ENCODE measurements at places on chromosomes 5 and 9.

- DNase-seq = peak; percentile 37
Observed at GRCh38 chr9:131839281-131840084, 99.6 kb upstream of the RAPGEF1 start.

GRCh38 chr5:56605231-56605630 lies 210.1 kb upstream of the MAP3K1 start:
- DNase-seq = no peak

GRCh38 chr5:146781157-146781556 lies 97.4 kb downstream of the PPP2R2B start:
- no peak for DNase-seq

DNA sequence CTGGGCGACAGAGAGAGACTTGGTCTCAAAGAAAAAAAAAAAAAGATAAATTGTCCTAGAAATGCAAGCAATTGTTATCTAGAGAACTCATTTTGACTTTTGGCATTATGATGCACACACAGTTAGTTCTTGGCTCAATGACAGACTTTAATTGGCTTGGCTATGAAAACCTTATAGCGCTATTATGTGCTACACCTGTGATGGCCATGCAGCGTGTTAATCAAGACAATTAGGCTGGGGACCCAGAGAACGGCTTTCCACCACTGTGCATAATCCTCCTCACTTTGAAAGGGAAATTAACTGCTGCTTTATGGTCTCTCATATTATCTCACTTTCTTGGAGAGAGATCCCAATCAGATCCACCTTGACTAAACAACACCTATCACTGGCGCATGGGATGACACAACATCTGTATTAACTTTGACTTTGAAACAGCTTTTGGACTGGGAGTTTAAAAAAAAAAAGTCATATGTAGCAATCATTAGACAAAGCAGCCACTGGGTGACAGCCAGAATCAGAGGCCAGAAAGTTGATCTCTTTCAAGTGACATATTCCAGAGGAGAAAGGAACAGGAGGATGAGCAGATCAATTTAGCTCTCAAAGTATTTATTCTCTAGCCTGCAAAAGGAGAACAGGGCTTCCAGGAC lies 132.5 kb downstream of the PPP2R2B start:
- no peak for DNase-seq

- DNase-seq = no peak
Observed at GRCh38 chr5:133785182-133785581, 172.8 kb upstream of the FSTL4 start.

DNA sequence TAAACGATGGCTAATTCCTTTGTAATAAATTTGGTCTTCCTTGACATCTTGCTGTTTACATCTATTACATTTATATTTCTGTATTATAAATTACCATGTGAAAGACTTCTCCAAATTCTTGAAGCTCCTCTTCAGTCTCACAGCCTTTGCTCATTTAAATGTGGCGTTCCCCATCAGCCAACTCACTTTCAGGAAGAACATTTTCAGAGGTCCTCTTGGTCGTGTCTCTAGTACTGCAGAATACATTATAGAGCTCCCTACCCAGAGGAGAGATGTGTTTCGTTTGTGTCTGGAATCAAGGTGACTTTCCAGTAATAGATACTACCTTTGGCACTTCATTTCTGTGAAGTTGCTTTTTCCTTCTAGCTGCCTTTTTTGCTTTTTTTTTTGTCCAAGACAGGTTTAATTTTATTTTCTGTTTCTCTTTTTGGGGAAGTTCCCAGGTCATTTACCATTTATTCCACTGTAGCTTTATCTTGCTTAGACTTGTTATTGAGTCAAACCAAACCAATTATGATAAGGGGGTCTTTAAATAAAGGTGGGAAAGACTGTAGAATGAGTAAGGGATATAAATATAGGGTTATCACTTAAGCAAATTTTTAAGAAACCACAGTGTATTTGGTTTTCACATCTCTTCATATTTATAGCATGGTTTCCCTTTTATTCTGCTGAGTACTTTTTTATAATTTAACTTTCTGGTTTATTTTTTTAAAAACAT lies 12.8 kb downstream of the UBE2B start:
- DNase-seq = no peak

- no peak for DNase-seq
Observed at GRCh38 chr5:150428978-150429377, 16.3 kb upstream of the CD74 start.

DNA sequence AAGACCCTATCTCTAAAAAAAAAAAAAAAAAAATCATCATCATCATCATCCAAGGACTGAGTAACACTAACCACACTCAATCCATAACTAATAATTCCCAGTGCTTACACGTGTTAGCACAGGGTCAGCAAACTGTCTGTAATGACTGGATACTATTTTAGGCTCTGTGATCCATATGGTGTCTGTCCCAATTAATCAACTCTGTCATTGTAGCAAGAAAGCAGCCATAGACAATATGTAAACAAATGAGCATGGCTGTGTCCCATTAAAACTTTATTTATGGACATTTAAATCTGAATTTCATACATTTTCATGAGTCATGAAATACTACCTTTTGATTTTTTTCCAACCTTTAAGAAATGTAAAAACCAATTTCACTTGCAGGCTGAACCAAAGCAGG lies 148.4 kb downstream of the SIL1 start:
- no peak for DNase-seq

- no peak for DNase-seq
Observed at GRCh38 chr9:133576031-133576874, 32.9 kb downstream of the FAM163B start.

DNA sequence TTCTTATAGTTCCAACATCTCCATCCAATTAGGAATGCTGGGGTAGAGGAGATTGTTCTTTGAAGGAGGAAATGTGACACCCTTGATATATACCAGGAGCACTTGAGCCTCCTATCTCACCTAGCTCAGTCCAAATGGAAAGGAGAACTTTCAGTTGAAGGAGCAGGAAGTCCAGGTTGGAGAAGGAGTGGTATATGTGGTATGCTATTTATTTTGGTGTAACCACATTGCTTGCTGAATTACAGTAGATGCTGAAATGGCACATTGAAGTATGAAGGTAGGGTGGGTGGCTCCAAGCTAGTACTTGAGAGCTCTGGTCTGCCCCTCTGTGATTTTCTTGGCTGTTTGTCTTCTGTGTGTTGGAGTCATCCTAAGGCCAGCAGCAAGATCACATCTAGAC lies 6.1 kb downstream of the CSNK1G3 start:
- no peak for DNase-seq

GRCh38 chr9:83754383-83754977 lies 46.7 kb upstream of the UBQLN1 start:
- DNase-seq = no peak

DNA sequence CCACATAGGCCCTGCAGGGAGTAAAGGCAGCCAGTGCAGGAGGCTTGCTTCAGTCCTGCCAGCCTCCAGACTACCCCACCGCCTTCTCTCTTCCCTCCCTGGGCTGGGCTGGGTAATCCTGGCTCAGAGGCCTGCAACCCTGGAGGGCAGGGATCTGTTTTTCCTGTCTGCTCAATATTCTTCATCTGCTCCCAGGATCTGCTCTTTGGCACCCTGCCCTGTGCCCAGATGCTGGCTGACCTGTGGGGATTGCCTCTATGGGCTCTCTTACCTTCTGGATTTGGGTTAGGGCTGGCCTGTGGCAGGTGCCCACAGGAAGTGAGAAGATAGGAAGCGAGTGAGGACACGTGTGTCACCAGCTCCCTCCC lies 7.3 kb upstream of the ANGPTL2 start:
- no peak for DNase-seq

- DNase-seq = no peak
Observed at GRCh38 chr9:20023210-20023905, 234.5 kb upstream of the SLC24A2 start.

- DNase-seq = no peak
Observed at GRCh38 chr5:109964136-109964535, 274.4 kb downstream of the MAN2A1 start.

- DNase-seq = no peak
Observed at GRCh38 chr9:70987986-70988385, 133.4 kb downstream of the TRPM3 start.

- DNase-seq = no peak
Observed at GRCh38 chr9:92176068-92176799, 61.0 kb upstream of the SPTLC1 start.

DNA sequence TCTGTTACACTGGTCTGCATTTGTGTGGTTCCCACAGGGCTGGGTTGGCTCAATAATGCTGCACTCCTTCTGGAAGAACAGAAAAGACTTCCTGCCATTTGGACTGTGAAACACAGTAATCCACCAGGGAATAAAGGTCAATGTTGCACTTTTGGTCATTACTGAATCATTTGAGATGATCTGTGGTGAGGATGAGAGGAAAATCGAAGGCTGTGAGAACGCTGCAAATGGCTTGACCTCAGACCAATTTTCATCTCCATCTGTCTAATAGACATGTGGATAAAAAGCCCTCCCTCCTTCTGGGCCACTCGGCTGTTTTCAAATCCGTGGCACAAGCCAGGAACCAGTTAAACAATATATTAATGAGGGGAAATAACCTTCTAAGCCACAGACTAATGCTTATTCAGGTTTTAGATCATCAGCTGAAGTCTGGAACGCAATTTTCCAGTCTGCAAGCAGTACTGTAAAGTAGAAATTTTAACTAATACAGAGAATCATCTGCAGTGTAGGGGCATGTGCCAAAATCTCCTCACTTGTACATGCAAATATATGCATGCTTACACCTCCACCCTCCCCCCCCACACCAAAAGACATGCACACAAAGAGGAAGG lies 20.2 kb downstream of the TLE1 start:
- DNase-seq = no peak

DNA sequence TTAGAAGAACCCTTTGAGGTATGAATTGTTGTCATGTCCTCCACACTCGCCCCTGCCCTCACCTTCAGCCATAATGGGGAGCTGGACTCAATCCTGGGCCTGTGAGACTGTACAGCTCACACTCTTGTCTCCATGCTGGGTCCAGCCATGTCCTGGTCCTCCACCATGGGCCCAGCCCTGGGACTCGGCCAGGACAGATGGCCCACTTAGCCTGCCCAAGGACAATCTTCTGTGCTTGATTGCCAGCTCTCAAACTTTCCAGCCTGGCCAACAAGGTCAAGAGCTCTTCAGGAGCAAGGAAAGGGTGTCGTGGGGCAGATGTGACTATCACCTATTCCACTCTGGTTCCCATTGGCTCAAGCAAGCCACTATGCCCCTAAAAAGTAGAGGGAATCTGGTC lies 90.8 kb downstream of the HRH2 start:
- no peak for DNase-seq

GRCh38 chr5:150506571-150507473 lies 1.1 kb upstream of the NDST1 start:
- DNase-seq = no peak

DNA sequence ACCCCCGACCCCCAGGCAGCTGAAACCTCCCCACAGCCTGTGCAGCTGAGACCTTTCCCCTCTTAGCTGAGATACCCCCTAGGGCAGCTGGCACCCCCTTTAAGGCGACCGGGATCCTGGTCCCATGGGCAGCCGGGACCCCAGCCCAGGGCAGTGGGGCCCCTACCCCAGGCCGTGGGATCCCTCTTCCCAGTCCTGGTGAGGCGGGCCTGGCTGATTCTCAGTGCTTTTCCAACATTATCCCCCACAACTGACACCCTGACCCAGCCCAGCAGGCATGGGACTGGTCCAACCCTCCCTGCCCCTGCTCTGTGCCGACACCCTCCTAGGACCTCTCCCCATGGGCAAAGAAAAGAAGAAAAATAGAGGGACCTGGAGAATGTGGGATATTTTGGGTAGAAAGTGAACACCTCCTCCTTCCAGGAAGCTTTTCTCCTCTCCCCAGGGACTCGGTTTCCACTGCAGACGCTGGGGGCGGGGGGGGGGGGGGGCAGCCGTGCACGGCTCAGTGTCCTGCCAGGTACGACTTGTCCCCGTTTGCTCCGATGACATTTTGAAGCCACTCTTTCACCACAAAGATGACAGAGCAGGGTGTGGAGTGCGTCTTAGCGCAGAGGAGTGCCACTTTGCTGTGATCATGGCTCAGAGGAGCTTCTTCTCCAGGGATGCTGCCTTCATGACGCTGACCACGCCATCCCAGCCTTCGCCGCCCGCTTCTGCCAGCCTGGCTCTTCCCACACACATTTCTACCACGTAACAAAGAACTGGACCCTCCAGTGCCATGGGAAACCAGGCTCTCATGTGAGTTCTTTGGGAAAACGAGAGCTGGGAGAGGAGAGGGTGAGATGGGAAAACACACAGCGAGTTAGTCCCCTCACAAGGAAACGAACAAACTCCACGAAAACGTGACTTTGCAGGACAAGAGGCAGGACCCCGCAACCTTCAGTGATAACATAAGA lies 47.5 kb downstream of the MRPL36 start:
- DNase-seq = no peak

DNA sequence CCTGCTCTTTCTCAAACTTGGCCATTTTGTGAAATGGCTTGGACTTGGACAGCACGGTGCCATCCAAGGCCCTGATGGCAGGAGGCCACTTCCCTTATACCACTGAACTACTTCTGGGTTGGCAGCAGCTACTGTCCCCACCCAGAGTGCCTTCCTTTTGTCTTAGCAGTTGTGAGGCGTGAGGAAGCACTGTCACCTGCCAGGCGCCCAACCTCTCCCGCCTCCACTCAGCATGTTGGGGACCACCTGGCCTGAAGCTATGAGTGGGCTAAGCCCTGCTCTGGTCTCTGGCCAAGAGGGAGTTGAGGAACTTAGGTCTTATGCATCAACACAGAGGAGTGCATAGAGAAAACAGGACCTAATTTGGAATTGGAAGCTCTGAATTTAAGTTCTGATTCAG lies 276.0 kb downstream of the ENC1 start:
- no peak for DNase-seq

- DNase-seq = no peak
Observed at GRCh38 chr9:91056917-91057316, 255.3 kb downstream of the SYK start.

DNA sequence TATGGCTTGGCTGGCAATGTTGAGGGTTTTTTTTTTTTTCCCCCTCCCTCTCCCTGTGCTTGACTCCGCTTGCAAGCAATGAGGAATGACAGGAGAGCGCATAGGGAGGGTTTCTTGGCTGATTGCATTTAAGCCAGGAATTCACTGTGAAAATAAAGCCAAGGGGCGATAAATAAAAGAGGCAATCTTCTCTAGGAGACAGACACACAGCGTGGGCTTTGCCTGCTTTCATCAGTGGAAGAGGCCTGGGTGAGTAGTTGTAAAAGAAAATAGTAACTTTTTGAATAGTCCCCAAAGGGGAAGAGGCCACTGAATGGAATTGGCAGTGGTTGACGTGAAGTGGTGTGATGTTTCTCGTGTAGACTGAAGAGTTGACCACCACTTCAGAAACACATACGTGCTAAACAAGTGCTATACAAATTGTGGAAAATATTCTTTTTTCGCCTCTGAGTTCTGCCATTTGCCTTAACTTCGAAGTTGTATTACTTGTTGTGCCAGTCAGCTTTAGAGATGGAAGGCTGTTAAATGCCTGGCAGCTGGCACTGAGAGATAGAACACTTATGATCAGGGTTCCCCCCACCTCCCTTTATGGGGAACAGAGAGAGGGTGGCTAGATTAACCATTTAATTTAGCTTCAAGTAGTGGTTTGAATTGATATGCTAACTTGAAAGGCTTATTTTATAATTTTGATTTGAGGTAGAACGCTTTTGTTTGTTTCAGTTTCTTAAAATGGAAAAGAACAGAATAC lies 3.0 kb downstream of the ZSWIM6 start:
- DNase-seq = no peak

GRCh38 chr9:89361816-89362646 lies 43.7 kb downstream of the SECISBP2 start:
- no peak for DNase-seq

- no peak for DNase-seq
Observed at GRCh38 chr5:149988126-149988525, 12.3 kb downstream of the TIGD6 start.

- no peak for DNase-seq
Observed at GRCh38 chr5:139930406-139930805, 112.7 kb downstream of the NRG2 start.

All from CD4-positive, alpha-beta memory T cell (primary cell).